ENCODE measurements at places on chromosomes 11 and 22.

- DNase-seq = no peak
Observed at GRCh38 chr22:21032037-21032867, at the start of gene SLC7A4. Gene SLC7A4 (minus strand): TSS chr22:21032561. CDS start chr22:21031812, 749 bp downstream.

- DNase-seq = no peak
Observed at GRCh38 chr22:42977569-42977968, 37.4 kb downstream of the PACSIN2 start.

GRCh38 chr11:7490054-7490453 is 4.7 kb downstream of the OLFML1 start:
- no peak for DNase-seq

DNA sequence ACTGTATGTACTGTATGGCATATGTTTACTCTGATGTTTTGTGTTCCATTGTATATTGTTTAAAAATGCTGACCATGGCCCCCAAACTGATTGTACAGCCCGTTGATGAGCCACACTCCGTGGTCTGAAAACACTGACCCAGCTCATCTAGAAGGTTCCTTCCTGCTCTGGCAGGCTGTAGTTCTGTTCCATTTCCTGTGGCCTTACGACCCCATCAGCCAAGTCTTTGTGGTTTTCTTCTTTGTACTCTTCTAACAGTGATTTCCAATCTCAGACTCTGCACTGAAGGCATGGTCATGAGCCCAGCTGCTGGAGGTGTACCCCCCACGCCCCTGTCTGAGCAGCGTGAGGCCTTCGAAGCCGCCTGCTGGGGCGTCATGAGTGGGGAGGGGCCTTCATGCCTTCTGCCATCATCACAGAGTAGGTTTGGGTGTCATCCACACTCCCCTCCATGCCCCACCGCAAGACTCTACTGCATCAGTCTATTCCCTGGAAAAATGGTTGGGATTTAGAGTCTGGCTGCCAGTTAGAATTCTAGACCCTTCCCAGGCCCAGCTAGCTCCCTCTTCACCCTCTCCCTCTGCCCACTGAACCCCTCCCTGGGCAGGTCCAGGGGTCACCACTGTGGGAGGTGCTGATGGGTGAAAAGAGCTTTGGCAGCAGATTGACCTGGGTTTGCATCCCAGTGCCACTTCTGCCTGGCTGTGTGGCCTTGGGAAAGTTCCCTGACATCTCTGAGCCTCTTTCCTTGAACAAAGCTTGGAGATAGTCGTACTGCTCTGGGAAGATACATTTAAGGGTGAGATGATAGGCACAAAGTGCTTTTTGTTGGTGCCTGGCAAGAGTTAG is 11.3 kb upstream of the C11orf96 start:
- DNase-seq = no peak

DNA sequence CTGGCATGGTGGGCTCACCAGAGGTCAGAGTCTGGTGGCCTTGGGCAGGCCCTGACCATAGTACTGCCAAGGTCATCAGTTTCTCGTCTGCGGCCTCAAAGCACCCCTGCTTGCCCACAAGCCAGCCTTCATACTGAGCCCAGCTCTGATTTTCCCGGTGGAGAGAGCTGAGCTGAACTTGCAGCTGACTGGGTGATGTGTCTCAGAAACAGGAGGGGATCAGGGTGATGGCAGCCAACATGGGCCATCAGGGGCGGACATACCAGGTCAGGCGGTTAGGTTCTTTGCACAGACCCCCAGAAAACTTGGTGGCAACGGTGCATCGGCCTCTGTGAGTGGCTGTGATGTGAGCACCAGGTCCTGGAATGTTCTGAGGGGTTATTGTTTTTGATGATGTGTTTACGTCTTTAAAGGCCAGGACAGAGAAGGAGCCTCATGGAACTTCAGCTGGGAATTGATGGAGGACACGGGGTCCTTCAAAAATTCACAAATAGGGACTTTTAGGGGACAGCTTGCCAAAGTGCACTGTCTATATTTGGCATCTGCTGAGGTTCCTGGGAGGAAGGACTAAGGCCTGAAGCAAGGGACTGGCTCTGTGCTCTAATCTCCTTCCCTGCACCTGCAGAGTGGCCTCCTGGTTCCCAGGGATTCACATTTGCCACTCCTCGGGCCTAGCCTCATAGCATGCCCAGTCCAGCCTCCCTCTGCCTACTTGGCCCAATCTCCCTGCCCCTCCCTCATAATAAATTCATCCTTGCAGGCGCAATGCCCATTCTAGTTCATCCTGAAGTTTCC is 131.2 kb downstream of the OSBP2 start:
- DNase-seq = no peak
